Hindlimb muscle (tissue), 1 donor: ENCODE measurements at places on chromosomes 6 and 20. TPM values are rescaled to one million over a fixed set of nuclear protein-coding genes. Genes with fewer than 3 reads are reported as not detected.

OTOR gene
- polyA plus RNA-seq, result not detected

SCAND1 gene
- polyA plus RNA-seq, result 35.5 TPM

SDCBP2 gene
- polyA plus RNA-seq, result 1.8 TPM

MOG gene
- not detected for polyA plus RNA-seq

GRCh38 chr6:52362443-52363227 lies 684 bp downstream of the PAQR8 start:
- peak; percentile 31 for DNase-seq

DNA sequence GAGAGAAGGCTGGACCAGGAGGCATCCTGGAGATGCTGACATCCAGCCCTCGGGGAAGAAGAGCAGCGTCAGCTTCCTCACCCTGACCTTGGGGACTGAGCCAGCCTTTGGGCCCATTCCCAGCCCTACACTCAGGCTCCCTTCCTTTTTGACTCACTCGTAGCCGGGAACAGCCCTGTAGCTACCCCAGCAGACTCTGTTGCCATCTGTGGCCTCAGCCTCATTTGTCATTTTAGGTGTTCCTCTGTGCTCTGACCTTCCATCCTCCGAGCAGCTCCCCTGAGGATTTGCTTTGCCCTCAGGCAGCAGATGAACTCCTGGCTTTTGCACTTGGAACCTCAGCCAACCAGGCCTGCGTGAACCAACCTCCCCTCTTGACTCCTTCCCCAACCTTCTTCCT lies 67.5 kb downstream of the ELOVL2 start:
- no peak for DNase-seq

GRCh38 chr20:59985864-59986263 lies 27.6 kb downstream of the CDH26 start:
- no peak for DNase-seq

GRCh38 chr6:110856296-110856695 lies 18.3 kb upstream of the AMD1 start:
- DNase-seq, result no peak

DNA sequence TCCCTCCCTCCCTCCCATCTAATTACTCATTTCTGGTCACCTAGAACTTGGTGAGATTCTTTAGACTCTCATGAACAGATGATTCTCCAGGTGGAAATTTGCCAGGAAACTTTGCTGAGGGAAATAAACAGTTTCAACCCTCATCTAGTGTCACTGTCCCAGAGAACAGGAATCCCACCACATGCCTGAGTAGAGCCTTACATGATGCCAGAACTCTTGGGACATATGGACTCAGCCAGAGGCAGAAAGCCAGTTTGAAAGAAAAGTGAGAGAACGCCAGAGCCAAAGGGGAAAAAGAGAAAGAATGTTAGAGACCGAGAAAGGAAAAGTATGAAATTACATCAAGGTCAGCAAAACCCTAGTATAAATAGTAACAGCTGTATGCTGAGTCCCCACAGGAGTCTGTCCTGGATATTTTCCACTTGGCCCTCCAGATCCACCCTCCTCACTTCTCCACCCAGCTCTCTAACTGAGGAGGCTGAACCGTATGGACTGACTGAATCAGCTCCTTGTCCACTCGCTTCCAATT lies 127.5 kb upstream of the COL21A1 start:
- peak; percentile 90 for DNase-seq

- no peak for DNase-seq
Observed at GRCh38 chr20:5168651-5169396, 42.0 kb downstream of the CDS2 start.

DNA sequence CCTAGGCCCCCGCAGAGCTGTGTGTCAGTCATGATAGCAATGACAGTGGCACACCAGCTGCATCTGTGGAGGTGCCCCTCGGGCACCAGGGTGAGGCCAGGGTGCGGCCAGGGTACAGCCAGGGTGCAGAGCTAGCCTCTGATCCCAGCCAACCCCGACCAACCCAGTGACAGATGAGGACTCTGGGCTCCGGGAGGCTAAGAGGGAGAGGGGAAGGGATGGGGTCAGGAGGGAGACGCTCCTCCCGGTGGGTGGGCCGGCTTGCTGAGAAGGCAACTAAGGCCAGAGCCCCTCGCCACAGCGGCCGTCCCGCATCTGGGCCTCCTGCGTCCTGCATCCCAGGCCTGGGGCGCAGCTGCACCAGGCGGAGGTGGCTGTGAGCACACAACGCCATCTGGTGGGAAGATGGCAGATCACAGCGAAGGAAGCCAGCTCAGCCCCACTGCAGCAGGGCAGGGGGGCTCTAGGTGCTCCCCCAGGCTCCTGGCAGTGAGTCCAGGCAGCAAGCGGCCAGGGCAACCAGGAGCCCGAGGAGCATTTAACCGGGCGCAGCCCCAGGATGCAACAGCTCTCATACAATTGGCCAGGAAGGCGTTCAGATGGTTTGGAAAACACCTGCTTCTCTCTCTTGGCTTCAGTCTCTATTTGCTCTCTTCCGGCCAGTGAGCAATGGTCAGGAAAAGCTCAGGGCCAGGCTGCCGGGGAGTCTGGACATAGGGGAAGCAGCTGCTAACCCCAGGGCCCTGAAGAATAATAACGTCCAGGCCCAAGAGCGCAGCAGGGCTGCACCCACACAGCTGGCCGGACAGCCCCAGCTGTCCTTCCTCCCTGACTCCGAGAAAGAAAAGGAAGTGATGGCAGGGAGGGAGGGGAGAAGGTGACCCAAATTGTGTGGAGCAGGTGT lies 169.4 kb downstream of the TAF4 start:
- peak; percentile 64 for DNase-seq

GRCh38 chr6:43253401-43253800 lies 10.1 kb downstream of the TTBK1 start:
- DNase-seq, result no peak

DNA sequence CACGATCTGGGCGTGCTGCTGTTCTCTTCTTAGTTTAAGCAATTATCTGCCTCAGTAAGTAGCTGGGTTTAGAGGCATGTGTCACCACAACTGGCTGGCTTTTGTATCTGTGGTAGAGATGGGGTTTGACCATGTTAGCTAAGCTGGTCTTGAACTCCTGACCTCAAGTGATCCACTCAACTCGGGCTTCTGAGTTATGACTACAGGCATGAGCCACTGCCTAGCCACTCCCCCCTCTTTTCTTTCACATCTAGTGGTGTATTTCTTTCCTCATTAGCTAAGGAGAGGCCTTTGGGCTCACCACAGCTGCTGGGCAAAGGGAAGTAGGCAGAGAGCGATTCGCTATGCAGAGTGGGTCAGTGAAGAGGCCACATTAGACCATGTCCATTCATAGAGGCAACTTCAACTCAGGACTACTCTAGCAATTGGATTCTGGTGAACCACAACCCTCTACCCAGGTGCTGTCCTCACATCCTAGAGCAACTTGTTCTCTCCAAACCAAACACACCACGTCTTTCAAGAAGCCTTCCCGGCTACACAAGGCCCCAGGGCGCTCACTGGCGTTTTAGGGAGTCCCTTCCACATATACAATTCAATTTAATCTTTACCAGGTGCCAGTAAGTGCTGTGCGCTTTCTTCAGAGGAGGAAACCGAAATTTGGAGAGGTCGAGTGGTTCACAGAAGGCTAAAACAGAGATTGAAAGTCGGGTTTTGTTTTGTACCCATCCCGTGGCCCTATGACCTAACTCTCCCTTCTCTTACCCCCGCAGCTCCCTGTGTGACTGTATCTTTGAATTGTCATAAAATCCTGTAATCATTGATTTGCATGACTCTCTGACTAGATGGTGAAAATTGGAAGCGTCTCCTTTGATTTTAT lies 26.5 kb upstream of the GFOD1 start:
- no peak for DNase-seq

DNA sequence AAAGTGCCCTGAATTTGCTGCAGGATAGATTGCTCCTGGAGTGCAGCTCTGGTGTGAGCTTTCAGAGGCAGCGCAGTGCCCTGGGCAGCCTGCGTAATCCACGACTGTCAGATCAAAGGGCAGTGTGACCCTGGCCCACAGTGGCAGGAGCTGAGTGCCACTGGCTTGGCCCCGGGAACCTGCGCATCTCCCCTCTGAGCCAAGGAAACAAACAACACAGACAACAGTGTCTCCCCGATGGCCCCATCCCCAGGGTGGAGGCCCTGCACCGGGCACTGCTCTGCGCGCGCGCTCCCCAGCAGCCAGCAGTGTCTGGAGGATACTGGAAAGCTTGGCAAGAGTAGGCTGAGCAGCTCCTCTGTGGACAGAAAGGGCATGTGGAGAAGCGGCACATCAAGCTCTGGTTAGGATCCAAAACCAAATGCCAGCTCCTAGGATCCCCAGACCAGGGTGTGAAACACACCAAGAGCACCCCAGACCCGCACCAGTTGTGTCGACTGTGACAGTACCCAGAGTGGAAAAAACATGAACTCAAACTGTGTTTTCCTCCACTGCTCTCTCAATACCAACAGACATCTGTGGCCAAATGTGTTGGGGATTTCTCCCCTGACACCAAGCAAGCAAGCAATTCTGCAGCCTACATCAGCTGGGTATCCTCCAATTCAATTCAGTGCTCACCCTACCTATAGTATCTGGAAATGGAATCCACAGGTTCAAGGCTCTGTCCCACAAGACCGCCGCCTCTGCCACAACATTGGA lies 26.7 kb downstream of the RBCK1 start:
- no peak for DNase-seq

DNA sequence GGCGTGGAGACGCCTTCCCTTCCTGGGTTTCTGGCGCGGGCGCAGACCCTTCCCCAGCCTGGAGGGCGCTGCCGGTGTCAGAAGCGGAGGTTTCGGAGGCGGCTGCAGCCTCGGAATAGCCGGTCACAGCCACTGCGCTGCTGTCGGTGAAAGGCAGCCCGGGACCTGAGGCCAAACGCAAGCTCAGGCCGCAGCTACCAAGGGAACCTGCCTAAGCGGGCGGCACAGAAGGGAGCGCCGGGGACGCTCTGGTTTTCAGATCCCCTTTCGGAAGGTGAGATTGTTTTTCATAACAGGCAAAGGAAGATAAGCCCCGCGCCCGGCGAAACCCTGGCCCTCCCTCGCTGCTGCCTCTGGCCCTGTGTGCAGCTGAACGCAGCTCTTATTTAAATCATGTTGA lies 116.5 kb downstream of the FAM120B start:
- DNase-seq, result no peak

DNA sequence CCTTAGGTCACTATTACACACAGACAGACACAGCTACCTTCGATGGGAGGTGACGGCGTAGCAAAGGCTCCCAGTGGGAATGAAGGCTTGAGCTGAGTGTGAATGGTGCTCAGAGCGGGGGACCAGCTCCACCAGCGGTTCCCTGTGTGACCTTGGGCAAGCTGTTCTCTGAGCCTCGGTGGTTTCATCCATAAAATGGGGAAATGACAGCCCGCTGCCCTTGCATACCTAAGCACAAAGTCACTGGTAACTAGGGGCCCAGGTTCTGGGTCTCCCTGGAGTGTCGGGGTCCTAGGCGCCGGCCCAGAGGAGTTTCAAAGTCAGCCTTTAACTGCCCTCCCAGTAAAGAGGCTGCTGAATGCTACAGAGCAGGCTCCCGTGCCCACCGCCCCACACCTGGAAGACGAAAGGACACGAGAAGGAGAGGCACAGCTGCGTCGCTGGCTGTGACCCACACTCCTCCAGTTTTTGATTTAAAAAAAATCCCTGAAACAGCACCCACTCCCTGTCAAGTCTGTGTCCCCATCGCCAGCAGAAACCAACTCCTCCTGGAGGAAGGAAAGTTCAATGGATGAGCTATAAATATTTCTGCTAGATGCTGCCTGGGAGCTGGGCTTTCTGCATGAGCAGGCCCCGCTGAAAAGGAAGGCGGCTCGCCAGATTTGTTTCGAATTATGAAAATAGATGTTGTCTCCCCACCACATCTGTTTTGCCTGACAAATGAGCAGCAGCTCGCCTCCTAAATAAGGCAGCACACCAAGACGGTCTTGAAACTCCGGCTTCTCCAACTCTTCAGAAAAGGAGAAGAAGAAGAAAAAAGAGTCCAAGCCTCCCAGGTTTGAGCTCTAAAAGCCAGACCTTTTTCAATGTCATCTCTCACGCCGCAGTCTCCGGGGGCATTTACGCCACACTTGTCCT lies 27.4 kb downstream of the PMEPA1 start:
- peak; percentile 71 for DNase-seq

- DNase-seq, result no peak
Observed at GRCh38 chr20:39070484-39071231, 108.5 kb downstream of the DHX35 start.

DNA sequence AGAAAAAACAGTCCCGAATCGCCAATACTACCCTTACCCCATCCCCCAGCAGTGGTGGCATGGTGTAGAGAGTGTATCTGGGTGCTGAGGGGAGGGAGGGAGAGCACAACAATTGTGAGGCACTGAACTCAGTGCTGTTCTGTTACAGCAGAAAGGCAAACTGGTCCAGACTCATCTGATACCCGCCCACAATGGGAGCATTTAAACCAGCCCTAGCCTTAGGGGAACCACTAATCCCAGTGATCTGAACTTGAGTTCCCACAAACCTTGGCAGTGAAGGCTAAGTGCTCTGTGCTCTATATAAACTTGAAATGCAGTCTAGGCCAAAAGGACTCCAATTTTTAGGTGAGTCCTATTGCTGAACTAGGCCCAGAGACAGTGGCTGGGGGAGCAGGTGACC lies 666.4 kb upstream of the PTCHD4 start:
- DNase-seq, result no peak
